ENCODE measurements at places on chromosomes 5 and 9. TPM values are rescaled to one million over a fixed set of nuclear protein-coding genes. Genes with fewer than 3 reads are reported as not detected.

Gene IL3
- total RNA-seq = not detected

Gene DYNC2I2
- total RNA-seq = 60.2 TPM

Gene ACER2
- 2.0 TPM for total RNA-seq

Gene LHX3
- total RNA-seq = not detected

Gene EPB41L4A
- 5.8 TPM for total RNA-seq

Gene NSG2
- total RNA-seq = not detected

Gene TMC1
- total RNA-seq = not detected

Gene INSYN2B
- total RNA-seq = not detected

Gene SPINK1
- not detected for total RNA-seq

Gene CKMT2
- not detected for total RNA-seq

Gene SPACA9
- 1.2 TPM for total RNA-seq

Gene IFNK
- not detected for total RNA-seq

Gene PCDHA11
- not detected for total RNA-seq

Gene SCGB3A2
- total RNA-seq = not detected

Gene IL5
- total RNA-seq = not detected

Gene RFX3
- 39.1 TPM for total RNA-seq

Gene MYOZ3
- total RNA-seq = not detected

Gene BASP1
- total RNA-seq = 316 TPM
